ENCODE measurements at places on chromosomes 11 and 22.

DNA sequence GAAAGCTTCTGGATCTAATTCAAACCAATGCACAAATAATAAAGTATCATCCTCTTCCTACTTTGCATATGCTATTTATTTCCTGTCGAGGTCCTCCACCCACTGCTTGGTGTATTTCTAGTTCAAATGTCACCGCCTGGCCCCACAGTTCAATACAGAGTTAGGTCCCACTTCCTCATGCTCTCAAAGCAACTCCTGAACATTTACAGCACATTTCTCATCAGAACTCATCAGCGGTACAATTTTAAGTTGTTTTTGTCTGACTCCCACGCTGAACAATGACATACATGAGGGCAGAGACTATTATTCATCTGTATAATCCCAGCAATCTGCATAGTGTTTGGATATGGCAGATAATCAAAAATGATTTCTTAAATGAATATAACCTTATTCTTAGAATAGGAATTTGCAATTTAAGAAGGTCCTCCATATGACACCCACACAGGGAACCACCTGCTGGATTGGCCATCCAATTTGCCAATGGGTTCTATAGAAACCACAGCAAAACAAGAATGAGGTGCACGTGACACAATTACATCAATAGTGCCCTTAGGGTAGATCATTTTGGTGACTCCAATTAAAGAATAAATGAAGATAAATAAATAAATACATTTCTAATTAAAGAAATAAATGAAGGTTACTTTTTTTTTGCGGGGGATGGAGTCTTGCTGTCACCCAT, 54.2 kb downstream of the SLC25A17 start:
- DNase-seq: no peak

DNA sequence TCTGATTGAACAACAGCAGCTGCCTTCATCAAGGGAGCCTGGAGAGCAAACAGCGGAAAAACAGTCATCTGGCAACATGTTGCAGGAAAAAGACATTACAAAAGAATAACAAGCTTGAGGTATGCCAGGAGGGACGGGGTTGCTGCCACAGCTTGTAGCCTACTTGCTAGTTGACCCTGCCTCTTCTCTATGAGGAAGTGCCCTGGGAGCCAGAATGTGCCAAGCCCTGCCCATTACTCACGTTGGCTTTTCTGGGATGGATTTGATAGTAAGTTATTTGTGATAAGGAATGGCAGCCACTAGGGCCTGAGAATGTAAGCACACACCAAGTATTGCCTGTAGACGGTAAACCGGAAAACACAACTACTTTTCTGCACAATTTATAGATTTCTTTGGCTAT, 113.5 kb upstream of the KIRREL3 start:
- DNase-seq: no peak

DNA sequence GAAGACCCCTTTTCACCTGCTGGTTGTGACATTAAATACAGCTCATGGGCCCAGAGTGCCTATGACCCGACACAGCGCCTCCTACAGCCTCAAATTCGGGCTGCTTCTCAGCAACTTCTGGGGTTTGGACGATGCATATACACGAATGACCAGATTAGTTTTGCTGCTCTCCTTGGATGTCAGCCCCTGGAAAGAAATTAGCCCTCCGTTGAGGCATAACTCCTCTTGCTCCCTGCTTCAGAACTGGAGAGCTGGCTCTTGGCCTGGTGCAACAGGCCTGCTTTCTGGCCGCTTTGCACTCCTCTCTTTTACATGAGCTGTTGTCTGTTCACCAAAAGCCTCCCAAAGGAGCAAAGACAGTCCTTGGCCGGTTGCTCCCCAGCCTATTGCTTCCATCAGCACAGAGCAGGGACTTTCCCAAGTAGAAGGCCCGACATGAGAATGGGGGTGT, 3.3 kb downstream of the TECTA start:
- no peak for DNase-seq

DNA sequence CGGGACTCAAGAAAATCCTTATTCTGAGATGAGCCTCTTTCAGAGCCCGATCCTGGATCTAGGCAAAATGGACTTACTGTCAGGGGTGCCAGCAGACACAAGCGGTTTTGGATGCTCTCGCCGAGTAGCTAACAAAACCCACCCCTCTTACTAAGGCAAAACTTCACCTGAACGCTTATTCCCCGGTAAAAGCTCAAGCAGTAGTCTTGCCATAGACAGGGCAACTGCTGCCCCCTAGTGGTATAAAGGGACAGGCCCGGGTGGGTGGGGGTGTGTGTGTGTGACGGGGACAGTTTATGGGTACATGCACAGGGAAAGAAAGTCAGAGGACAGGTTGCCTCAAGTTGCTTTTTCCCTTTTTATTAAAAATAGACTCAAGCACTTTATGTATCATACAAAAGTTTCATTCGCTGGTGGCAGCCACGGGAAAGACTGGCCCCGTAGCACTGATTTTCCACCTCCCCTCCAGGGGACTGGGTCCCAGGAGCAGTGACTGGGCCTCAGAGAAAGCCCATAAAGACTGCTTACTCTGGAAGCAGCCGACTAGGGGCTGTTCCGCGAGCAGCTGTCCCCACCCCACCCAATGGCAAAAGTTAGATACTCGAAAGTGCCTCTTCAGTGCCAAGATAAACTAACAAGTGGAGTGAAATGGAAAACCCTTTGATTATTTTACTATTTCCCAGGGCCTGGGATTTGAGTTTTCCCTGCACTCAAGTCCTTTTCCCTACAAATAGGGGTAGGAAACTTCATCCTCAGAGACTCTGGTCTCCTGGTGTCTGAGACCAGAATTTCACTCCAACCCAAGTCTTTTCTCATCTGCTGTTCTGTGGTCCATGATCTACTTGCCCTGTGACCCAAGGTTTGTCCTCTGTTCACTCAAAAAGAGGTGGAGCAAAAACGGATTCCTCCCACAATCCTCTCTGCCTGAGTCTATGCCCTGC, 4.7 kb downstream of the YPEL4 start:
- peak; percentile 99 for DNase-seq

DNA sequence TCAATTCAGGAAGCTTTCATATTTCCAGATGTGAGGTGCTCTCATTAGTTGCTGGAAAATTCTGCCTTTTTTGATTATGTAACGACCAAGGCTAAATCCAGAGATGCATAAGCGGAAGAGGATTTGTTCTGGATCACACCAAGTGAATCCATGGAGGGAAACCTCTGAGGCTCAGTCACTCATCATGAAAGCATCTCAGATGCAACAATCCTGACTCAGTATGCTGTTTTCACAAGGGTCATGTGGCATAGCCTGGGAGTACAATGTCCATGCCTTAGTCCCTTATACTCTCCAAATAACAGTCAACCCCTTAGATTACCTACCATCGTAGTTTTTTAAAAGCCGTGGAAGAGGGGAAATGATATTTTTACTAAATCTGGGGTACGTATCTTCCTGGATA, 445.6 kb downstream of the NTM start:
- no peak for DNase-seq

DNA sequence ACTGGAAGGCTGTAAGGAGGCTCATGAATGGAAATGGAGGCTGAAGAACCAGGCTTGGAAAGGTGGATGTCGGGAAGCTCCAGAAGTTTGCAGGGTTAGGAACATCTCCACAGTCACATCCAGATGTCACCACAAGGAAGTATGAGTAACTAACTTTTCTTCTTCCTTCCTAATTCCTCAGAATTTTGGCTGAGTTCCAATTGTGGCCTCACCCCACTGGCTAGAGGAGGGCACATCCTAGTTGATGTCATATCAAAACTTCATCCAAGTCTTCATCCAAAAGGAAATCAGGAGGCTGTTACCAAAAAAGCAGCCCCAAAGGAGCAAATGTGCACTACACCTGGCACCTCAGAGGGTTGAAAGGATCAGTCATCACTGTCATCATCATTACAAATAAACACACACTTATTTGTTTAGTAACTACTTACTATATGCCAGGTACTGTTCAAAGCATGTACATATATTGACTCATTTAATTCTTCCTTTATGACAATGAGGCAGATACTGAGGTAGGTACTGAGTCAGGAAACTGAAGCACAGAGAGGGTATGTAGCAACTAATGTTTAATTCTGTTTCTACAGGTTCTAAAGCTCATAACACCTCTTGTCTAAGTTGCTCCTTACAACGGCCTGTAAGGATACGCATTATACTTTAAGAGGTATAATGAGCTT, 7.3 kb upstream of the PTPN5 start:
- no peak for DNase-seq

DNA sequence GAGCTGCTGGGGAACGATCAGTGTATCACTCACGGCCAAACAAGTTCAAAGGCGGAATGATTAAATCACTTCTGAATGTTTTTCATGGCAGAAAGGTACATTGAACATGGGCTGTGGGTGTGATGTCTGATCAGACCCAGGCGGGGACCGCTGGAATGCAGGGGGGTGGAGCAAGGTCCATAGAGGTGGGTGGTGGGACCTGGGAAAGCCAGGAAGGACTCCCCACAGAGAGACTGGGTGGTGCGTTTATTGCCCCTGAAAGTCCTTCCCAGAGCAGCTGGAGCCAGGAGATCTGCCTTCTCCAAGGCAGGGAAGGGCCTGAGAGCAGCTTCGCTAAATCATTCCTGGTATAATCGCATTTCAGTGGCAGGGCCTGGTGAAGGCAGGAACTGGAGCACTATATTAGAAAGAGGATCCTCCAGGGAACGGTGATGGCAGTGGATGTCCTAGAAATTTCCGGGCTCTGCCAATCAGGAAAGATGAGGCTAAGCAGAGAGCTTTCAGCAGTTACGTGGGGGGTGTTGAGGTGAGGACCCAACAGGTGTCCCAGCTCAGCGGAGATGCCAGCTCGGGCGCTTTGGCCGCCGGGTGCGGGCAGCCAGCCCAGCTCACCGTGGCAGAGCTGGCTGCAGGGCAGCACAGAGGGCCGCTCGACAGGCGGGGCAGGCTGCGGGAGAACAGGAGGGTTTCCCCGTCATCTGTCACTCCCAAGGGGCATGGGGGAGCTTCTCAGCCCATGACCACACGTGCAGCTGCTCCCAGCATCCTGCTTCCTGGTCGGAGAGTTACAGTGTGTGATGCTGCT, 271.7 kb downstream of the CTTN start:
- no peak for DNase-seq

GRCh38 chr11:70574725-70575347, 176.5 kb downstream of the CTTN start:
- peak; percentile 55 for DNase-seq

- DNase-seq: no peak
Measured at GRCh38 chr22:23197836-23198235, 17.5 kb downstream of the BCR start.

GRCh38 chr11:121199516-121199915, 93.1 kb upstream of the SC5D start:
- no peak for DNase-seq

GRCh38 chr22:32411402-32411801, 645 bp downstream of the RTCB start:
- DNase-seq: no peak

All from HuH-7.5 (cell line).